ENCODE measurements at places on chromosomes 2 and 18. TPM values are rescaled to one million over a fixed set of nuclear protein-coding genes. Genes with fewer than 3 reads are reported as not detected.

DNA sequence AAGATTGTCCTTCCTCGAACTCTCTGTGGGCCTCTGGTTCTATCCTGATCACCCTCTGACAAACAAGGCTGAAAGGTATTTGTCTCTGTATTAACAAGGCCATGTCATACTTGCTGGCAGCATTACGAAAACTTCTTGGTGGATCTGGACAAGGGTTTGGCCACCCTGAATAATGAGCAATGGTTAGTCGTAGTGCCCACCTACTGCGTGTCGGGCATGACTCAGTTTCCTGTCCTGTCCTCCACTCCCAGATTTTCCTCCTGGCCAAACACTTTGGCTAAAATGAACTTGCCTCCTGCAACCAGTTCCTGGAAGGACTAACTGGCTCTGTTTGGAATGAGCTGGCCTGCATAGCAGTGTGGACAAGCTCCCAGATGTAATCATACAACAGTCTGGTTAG, 198.5 kb upstream of the SMIM21 start:
- no peak for DNase-seq

GRCh38 chr2:37560241-37560848, 111.1 kb downstream of the CDC42EP3 start:
- DNase-seq: no peak

DNA sequence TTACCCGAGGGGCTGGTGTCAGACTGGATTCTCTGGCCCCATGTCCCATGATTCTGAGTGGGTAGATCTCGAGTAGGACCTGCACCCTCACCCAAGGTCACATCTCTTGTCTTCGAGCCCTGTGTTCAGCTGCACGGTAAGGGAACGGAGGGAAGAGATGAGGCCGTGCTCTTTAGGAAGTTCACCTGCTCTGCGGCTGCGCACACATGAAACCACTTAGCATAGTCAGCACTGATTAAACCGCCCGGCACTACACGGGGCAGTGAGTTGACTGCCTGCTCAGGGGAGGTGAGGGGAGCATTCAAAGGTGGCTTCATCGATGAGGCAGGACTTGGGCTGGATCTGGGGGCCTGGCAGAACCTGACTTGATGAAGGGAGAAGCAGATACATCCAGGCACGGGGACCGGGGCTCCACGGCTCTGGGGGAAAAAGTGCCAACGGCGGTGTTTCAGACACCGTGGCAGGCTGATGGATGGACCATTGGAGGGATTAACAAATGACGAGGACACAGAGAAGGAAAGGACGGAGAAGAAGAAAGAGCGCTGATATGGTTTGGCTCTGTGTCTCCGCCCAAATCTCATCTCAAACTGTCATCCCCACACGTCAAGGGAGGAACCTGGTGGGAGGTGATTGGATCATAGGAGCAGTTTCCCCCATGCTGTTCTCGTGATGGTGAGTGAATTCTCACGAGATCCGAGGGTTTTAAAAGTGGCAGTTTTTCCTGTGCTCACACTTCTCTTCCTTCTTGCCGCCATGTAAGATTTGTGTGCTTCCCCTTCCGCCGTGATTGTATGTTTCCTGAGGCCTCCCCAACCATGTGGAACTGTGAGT, 248.6 kb downstream of the CYP26B1 start:
- DNase-seq: no peak

GRCh38 chr2:75030218-75031009, 72.0 kb downstream of the POLE4 start:
- DNase-seq: no peak

DNA sequence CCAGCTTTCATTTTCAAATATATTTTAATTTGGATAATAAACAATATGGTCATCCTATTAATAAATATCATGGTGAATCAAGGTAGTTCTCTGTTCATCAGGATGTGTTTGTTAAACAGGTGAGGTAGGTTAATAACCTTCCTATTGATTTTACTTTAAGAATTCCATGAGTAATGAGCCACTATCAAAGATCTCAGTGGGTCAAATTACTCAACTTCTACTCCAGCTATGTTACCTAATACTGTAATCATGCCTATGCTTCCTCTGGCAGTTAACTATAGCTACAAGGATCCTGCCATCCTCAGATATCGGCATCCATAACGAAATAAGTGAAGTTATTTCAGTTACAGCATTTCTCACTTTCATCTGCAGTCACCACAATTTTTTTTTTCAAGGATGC, 289.6 kb upstream of the SLC8A1 start:
- DNase-seq: no peak

The GCG gene
- total RNA-seq: 0.24 TPM

The FAM124B gene
- 1.5 TPM for total RNA-seq

The IL18RAP gene
- 0.33 TPM for total RNA-seq

The C2orf66 gene
- not detected for total RNA-seq
